ENCODE measurements at places on chromosomes 13 and 19. TPM values are rescaled to one million over a fixed set of nuclear protein-coding genes. Genes with fewer than 3 reads are reported as not detected.

ZNF709 gene
- 1.4 TPM for total RNA-seq

- no peak for DNase-seq
Measured at GRCh38 chr13:75151081-75151643, 330.8 kb downstream of the TBC1D4 start.

- DNase-seq = no peak
Measured at GRCh38 chr13:98873377-98874028, 104.4 kb downstream of the DOCK9 start.

SLC25A41 gene
- not detected for total RNA-seq

C1QTNF9 gene
- not detected for total RNA-seq

ESD gene
- 82.7 TPM for total RNA-seq

CD22 gene
- total RNA-seq = 1.4 TPM

- no peak for DNase-seq
Measured at GRCh38 chr13:75307370-75307949, 174.5 kb downstream of the TBC1D4 start.

GRCh38 chr19:41871573-41872383, 5.3 kb upstream of the CD79A start:
- DNase-seq = no peak

TMEM59L gene
- total RNA-seq = not detected
